Stimulated activated CD4-positive, alpha-beta T cell treated with anti-CD3 and anti-CD28 coated beads, Interleukin-1b, Interleukin-23, amount 100 ng/mL, for 48 hours (primary cell): ENCODE measurements at places on chromosomes 7 and 10.

DNA sequence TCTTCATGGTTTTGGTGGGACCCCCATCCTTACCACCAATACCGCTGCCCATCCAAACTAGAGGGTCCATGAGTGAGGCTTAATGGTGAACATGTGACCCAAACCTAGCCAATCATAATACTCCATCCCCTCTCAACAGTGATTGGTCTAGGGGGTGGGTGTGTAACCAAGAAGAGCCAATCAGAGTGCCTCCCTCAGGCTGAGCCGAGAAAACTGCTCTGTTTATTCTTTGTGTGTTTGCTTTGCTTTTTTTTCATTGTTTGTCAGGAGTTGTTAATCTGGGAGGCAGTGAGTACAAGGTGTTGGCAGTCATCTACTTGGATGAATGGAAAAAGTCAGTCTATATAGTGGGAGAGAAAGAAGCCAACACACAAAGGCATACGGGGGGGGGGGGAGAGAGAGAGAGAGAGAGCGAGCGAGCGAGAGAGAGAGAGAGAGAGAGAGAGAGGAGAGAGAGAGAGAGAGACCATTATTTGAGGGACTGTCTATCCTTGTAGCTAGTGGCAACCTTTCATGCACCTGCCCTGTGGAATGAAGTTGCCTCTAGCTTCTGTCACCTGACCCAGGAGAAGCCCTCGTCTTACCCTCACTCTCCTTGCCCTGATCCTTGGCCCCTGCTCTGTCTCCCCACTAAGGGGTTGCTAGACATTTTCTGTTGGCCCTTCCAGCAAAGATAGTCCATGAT is 441.7 kb downstream of the TYW1 start:
- DNase-seq = no peak

GRCh38 chr10:115856580-115856979 is 416.4 kb downstream of the GFRA1 start:
- DNase-seq = no peak

- DNase-seq = no peak
Measured at GRCh38 chr7:40899636-40900507, 765.1 kb downstream of the SUGCT start.

DNA sequence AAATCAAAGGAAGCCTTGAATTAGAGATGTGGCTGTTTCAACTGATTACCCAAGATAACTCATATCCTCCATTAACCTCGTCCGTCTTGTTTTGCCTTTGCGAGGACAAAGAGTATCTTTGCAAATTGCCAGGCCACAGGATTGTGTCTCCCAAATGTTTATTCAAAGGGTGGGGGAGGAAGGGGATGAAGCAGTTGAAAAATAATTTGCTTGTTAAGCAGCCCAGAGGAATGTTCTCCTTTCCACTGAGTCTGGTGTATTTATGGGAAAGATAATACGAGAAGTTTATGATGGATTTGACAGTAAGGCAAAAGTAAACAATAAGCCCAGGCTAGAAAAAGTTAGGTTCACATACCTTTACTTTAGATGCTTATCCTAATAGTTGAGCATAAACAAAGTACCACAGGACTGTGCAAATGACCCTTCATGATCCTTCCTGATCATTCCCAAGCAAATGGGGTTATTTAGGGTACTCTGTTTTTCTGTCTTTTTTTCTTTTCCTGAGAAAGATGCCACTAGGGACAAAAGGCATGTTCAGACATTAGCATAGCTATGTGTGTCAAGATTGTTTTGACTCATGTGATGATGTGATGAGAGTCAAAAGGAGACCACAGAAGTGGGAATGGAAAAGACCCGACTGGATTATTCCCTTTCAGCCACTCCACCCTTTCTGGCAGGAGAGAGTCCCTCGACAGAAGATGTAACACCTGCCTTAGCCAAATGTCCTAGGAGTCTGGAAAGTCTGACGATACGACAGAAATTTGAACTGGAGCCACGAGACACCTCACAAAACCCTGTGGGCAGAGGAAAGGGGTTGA is 243.0 kb upstream of the GLI3 start:
- no peak for DNase-seq

DNA sequence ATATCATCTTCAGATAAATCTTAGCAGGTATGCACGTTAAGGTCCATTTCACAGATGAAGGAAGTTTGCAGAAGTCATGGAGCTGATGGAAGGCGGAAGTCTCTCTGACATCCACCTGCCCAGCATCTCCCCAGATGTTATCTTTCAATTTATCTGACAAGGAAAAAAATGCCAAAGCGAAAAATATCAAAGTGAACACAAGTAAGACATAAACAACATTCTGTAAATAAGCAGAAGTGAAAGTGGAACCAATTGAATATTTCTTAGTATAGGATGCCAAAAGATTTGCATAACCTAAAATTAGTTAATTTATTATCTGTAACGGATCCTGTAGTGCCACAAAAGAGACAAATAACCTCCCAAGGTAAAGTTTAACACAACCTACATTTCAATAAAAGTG is 73.6 kb upstream of the NEBL start:
- DNase-seq = no peak

DNA sequence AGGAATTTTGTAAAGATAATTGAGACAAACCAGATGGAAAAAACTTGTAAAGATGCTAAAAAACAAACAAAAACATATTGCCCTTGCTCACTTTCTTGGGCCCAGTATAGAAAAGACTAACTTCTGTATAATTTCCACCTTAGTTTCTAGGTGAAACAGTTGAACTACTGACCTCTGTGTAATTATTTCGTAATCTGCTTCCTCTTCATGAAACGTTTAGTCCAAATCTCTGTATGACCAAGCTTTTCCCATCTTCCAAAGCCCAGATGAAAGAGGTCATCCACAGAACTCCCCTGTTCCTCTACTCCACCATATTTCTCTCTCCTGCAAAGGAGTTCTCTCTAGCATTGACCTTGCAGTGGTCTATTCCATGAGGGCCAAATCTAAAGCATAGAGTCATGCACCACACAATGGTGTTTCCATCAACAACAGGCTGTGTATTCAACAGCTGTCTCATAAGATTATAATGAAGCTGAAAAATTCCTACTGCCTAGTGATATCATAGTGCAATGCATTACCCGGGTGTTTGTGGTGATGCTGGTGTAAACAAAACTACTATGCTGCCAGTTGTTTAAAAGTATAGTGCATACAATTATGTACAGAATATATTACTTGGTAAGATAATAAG is 647.6 kb downstream of the TNS3 start:
- DNase-seq = no peak

- peak; percentile 90 for DNase-seq
Measured at GRCh38 chr7:130971297-130971696, 237.3 kb upstream of the KLF14 start.
